Right atrium auricular region (tissue), 2 donors: ENCODE measurements at places on chromosomes 12 and 14. TPM values are rescaled to one million over a fixed set of nuclear protein-coding genes. Genes with fewer than 3 reads are reported as not detected.

DNA sequence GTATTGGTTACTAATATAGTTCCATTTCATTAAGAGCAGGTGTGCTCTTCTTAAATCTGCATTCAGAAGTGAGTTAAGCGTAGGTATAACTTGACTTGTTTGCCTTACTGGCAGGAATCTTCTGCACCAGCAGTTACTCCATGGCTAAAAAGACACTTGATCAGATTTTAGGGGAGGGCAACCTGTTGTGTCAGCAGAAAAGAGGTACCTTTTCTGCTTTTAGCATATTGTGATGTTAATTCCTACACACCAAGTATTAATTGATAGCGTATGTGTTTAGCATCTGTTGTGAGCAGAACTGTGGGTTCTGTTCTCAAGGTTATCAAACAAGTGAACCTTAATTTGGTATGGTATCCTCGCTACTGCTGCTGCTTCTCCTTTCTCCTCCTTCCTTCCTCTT, 38.3 kb downstream of the TTLL5 start:
- H3K36me3 ChIP-seq: peaks cover 18% of the 10 kb centered on the region
- no peaks in the 10 kb centered on the region for H3K4me1 ChIP-seq
- no peak overlapping the region for H3K27ac ChIP-seq
- no peaks in the 10 kb centered on the region for H3K27me3 ChIP-seq

- no peak for DNase-seq
- H3K27me3 ChIP-seq: no peaks in the 10 kb centered on the region
- H3K4me1 ChIP-seq: no peaks in the 10 kb centered on the region
- no peak overlapping the region for H3K27ac ChIP-seq
These were observed 119.8 kb downstream of the SINHCAF start for GRCh38 chr12:31206038-31206670.

DNA sequence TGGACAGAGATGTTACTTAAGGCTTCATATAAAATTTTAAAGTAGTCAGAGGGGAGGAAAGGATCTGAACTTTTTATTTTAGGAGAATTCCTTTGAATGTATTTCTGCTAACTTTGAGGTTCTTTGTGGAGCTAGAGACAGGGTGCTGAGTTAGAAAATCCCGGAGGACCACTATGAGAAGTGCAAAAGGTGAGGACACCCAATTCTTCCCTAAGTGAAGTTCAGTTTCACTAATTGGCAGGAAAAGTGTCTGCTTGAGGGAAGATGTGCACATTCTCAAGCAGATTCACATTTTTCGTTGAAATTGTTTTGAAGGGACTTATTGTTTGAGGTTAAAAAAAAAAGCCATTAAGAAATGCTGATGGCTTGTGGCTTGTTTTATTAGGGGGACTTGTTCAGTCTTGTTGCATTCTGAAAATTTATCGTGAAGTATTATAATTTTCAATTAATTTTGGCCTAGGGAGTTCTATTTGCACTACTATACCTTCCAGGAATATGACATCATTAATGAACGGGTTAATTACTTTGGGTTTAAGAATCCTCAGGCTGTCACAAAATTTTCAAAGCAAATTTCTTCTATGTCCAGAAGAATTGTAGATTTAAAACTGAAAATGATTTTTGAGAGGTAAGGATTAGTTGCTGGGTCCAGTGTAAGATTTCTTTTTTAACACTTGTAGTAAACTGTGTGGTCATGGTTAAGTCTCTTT, 1.8 kb downstream of the PCNX1 start:
- no peaks in the 10 kb centered on the region for H3K4me1 ChIP-seq
- H3K27me3 ChIP-seq: no peaks in the 10 kb centered on the region
- H3K27ac ChIP-seq: peak overlapping the region; percentile 96
- H3K36me3 ChIP-seq: no peaks in the 10 kb centered on the region

Gene OVCH1
- total RNA-seq: 0.19 TPM

DNA sequence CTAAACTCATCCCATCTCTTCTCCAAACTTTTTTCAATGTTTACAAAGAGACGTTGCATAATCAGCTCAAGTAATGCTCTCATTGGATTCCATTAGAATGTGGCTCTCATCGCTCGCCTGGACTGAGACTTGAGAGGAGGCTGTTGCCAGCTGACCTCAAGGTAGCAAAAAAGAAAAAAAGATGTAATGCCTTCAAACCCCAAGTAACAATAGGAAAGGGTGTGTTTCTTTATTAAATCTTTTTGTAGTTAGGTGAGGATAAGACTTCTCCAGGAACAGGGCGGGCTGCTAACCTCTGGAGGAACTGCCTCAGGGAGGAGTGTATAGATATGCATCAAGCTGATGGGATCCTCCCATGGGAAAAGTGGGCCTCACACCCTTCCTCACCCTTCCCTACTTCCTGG, 956 bp upstream of the PTHLH start:
- H3K27ac ChIP-seq: no peak overlapping the region
- no peaks in the 10 kb centered on the region for H3K36me3 ChIP-seq
- no peak for DNase-seq

GRCh38 chr12:68930178-68930577, 2.8 kb downstream of the CPM start:
- H3K27ac ChIP-seq: no peak overlapping the region
- H3K4me3 ChIP-seq: peak overlapping the region; percentile 65
- no peak for DNase-seq
- H3K36me3 ChIP-seq: no peaks in the 10 kb centered on the region

Gene CCDC197
- not detected for total RNA-seq

Gene STYX
- 8.7 TPM for total RNA-seq

- no peak overlapping the region for H3K4me3 ChIP-seq
- no peak overlapping the region for H3K27ac ChIP-seq
- H3K4me1 ChIP-seq: no peaks in the 10 kb centered on the region
- no peaks in the 10 kb centered on the region for H3K36me3 ChIP-seq
These were observed 11.0 kb upstream of the CELA1 start for GRCh38 chr12:51357374-51358047.

DNA sequence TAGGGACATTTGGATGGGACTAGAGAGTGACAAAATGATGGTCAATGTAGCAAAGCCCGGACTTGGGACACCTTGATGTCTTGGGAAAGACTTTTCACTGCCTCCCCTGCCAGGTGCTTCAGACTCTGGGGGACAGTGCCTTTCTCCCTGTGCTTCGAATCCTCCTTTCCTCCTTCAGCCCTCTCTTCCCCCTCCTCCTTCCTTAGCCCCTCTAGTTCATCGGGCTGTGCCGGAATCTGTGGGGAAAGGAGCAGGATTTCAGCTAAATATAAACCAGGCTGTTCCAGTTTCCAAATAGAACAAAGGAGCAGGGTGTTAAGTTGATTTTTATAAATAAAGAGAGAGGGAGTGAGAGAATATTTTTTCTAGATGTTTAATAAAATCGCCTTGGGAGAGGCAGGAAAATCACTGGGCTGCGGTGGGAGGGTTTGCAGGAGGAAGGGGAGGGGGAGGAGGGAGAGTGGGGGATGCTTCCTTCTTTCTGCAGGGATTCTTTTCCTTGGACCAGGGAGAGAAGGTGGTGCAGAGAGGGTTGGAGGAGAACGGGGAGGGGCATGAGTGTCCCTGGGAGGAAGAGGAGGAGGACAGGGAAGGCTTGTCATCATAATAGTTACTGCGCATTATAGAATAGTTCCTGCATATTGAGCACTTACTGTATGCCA, 21.3 kb upstream of the CABP1 start:
- DNase-seq: no peak
- H3K4me3 ChIP-seq: no peak overlapping the region
- H3K4me1 ChIP-seq: no peaks in the 10 kb centered on the region
- no peaks in the 10 kb centered on the region for H3K36me3 ChIP-seq
- no peaks in the 10 kb centered on the region for H3K27me3 ChIP-seq

DNA sequence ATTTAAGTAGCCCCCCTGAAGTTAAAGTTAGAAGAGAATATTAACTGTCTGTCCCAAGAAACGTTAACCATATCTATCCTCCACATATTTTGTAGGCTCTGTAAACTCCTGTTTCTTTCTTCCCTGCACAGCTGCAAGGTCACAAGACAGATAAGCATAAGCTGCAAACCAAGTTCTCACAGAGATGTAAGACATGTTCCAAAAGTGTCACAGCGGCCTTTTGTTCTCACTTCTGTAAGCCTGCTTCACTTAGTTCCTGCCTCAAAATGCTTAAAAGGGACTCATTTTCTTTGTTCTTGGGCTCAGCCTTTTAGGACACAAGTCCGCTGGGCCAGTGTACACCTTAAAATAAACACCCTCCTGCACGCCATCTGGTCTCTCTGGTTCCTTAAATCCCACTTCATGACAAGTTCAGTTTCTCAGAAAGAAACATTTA, 3.2 kb downstream of the RNASE1 start:
- no peaks in the 10 kb centered on the region for H3K27me3 ChIP-seq
- H3K36me3 ChIP-seq: no peaks in the 10 kb centered on the region
- peak overlapping the region; percentile 24 for H3K4me3 ChIP-seq
- no peak for DNase-seq
- H3K27ac ChIP-seq: peak overlapping the region; percentile 58

GRCh38 chr12:123748161-123748560, 13.9 kb upstream of the DNAH10 start:
- no peaks in the 10 kb centered on the region for H3K4me1 ChIP-seq
- DNase-seq: no peak
- no peak overlapping the region for H3K27ac ChIP-seq

Gene CLEC4C
- total RNA-seq: not detected

- DNase-seq: no peak
- no peak overlapping the region for H3K4me3 ChIP-seq
- no peaks in the 10 kb centered on the region for H3K4me1 ChIP-seq
- H3K36me3 ChIP-seq: no peaks in the 10 kb centered on the region
- H3K27ac ChIP-seq: no peak overlapping the region
These were observed 5.8 kb downstream of the NFE2 start for GRCh38 chr12:54294953-54295566.

DNA sequence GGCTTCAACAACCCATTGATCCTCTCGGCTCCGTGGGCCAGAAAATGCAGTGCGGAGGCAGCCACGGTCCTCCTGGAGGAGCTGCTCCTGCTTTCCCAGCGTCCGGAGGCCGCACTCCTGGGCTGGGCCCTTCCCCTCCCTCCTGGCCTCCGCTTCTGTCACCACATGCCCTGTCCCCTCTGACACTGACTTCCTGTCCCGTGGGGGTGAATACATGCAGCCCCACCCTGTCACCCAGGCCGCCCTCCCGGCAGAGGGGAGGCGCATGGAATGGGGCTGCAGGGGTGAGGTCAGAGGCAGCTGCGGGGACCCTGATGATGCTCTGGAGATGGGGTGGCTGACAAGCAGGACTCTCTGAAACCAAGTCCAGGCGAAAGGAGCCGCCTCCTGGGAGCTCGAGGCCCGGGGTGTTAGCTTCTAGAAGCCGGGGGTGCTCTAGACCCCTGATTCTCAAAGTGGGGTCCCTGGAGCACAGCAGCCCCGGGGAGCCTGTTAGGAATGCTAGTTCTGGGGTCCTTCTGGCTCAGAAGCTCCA, 32.2 kb downstream of the NOC4L start:
- no peak for DNase-seq
- no peaks in the 10 kb centered on the region for H3K4me1 ChIP-seq
- no peaks in the 10 kb centered on the region for H3K27me3 ChIP-seq
- no peak overlapping the region for H3K4me3 ChIP-seq
- no peak overlapping the region for H3K27ac ChIP-seq

Gene TRIM9
- total RNA-seq: 0.44 TPM

- H3K4me3 ChIP-seq: no peak overlapping the region
- H3K27ac ChIP-seq: no peak overlapping the region
- no peaks in the 10 kb centered on the region for H3K36me3 ChIP-seq
- no peak for DNase-seq
- no peaks in the 10 kb centered on the region for H3K27me3 ChIP-seq
- H3K4me1 ChIP-seq: peaks cover 5% of the 10 kb centered on the region
These were observed 16.6 kb upstream of the ADGRD1 start for GRCh38 chr12:130937063-130937462.

- no peaks in the 10 kb centered on the region for H3K27me3 ChIP-seq
- H3K4me1 ChIP-seq: no peaks in the 10 kb centered on the region
- no peak overlapping the region for H3K27ac ChIP-seq
- H3K4me3 ChIP-seq: no peak overlapping the region
- no peaks in the 10 kb centered on the region for H3K36me3 ChIP-seq
These were observed 771.7 kb upstream of the TMEM132C start for GRCh38 chr12:127494961-127495915.

Gene KRT6C
- not detected for total RNA-seq

Gene LHX5
- not detected for total RNA-seq

Gene CCDC91
- total RNA-seq: 33.6 TPM

DNA sequence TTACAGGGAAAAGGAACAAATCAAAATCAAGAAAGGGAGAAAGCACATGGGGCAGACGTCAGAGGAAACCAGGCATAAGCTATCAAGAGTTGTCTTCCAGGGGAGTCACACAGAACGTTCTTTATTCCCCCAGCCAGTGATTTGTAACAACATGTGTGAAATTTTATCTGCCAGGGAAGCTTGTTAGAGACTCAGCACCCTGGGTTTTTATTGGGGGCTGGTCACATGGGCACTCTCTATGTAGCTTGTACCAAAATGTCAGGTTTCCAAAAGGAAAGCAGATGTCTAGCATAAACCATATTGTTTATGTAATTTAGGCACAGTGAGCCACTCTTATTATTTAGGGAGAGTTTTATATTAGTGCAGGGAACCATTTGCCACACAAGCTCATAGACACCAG, 440.4 kb upstream of the DCN start:
- no peaks in the 10 kb centered on the region for H3K27me3 ChIP-seq
- no peak overlapping the region for H3K4me3 ChIP-seq

Gene CCDC38
- not detected for total RNA-seq

- H3K4me3 ChIP-seq: peak overlapping the region; percentile 8
- H3K36me3 ChIP-seq: no peaks in the 10 kb centered on the region
- peak overlapping the region; percentile 40 for H3K27ac ChIP-seq
- no peak for DNase-seq
- no peaks in the 10 kb centered on the region for H3K27me3 ChIP-seq
These were observed 102.5 kb downstream of the FGD4 start for GRCh38 chr12:32501835-32502333.

DNA sequence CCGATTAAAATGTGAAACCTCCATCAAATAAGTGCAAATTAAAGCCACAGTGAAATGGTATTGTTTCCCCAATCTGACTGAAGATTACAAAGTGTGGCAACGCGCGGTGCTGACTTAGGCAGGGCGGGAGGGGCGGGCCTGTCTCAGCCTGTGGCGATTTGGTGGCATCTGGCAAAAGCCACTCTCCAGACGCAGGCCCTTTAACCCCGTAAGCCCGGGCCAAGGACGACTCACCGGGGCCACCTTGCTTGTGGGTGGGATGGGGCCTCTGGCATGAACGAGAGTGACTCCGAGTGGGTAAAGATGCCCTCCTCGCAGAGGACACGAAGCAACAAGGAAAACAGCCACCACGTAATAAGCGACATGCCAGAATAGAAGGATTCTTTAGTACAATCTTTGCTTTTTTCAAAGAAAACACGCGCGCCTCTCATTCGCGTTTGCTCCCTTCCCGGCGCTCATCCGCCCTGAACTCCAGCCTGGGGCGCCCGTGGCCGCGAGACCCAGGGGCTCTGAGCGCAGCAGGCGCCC, 815 bp downstream of the DEGS2 start:
- H3K36me3 ChIP-seq: no peaks in the 10 kb centered on the region
- H3K27ac ChIP-seq: no peak overlapping the region
- H3K27me3 ChIP-seq: peaks cover 11% of the 10 kb centered on the region
- no peak overlapping the region for H3K4me3 ChIP-seq
- peaks cover 17% of the 10 kb centered on the region for H3K4me1 ChIP-seq
- DNase-seq: no peak

- peak overlapping the region; percentile 54 for H3K4me3 ChIP-seq
- no peaks in the 10 kb centered on the region for H3K36me3 ChIP-seq
- H3K4me1 ChIP-seq: peaks cover 23% of the 10 kb centered on the region
- H3K27ac ChIP-seq: peak overlapping the region; percentile 46
These were observed 68.0 kb downstream of the RNF34 start for GRCh38 chr12:121467638-121468498.
